ENCODE measurements at places on chromosomes 11 and 22. TPM values are rescaled to one million over a fixed set of nuclear protein-coding genes. Genes with fewer than 3 reads are reported as not detected.

DNA sequence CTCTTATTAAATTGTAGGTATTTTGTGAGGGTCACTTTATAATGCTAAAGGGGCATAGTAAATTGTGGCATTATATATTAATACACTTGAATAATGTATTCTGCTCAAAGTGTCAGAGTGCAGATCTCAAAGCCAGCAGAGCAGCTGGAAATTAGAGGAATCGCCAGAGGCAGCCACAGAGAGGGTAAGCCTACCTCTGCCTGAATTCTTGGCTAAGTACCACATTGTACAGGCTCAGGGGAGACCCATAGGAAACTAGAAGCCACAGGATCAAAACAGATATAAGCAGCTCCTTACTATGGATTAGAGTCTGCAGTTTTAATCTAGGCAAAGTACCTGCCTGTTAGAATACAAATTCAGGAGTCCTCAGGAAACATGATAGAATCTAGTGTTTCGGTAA is 249.3 kb downstream of the DDX10 start:
- no peak for DNase-seq

GRCh38 chr11:65962141-65962564 is 619 bp downstream of the SART1 start:
- no peak for DNase-seq

DNA sequence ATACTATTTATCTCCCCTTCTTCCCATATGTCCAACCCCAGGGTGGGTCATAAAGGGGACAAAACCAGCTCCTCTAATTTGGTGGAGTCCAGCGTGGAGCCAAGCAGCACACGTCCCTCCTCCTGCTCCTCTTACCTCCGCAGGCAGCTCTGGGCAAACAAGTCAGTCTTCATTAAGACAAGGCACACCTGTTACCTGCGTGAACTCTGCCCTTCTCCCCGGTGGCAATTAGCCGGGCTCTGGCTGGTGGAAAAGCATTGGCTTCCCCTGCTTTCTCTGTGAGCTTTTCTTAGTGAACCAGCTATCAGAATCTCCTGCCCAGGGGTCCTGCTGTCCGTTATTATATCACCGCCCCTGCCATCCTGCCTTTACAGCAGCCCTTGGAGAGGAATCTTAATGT is 418.7 kb upstream of the CADM1 start:
- no peak for DNase-seq

- no peak for DNase-seq
Measured at GRCh38 chr22:46293577-46294260, 3.0 kb upstream of the GTSE1 start.

GRCh38 chr11:47499161-47499560 is 50.2 kb upstream of the RAPSN start:
- no peak for DNase-seq

DNA sequence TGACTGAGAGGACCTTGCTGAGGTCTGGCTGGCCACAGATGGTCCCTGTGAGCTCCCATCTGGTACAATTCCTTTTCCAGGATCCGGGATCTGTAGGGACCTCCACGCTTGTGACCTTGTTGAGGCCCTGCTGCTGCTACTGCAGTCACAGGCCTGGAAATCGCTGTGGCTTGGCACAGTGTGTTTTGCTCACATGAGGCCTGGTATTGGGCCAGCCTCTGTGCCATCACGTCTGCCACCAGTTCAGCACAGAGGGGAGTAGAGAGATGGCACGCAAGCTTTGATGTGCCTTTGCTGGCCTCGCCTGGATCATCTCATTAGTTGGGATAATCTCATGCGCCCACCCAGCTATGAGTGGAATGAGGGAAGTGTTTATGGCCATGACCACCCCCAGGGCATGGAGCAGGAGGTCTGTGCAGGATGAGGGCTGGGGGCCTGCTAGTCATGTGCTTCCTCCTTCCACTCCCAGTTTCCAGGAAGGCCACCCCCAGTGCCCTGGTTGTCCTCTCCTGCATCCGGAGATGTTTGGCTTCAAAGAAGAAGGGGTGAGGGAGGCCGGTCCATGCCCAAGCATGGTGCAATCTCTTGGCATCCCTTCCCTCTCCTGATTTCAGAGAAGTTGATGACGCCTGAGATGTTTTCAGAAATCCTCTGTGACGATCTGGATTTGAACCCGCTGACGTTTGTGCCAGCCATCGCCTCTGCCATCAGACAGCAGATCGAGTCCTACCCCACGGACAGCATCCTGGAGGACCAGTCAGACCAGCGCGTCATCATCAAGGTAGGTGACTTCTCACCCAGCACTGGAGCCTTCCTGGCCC is 22.4 kb downstream of the DERL3 start:
- DNase-seq: no peak

- DNase-seq: no peak
Measured at GRCh38 chr11:132782102-132782501, 750.2 kb downstream of the OPCML start.

GRCh38 chr22:44344407-44344806 is 31.7 kb upstream of the SHISAL1 start:
- no peak for DNase-seq

The CHADL gene
- 1.4 TPM for total RNA-seq

The AQP11 gene
- total RNA-seq: 1.8 TPM

The SYT7 gene
- total RNA-seq: 10.8 TPM
